Upper lobe of left lung (tissue), 6 donors: ENCODE measurements at places on chromosomes 5 and 9. TPM values are rescaled to one million over a fixed set of nuclear protein-coding genes. Genes with fewer than 3 reads are reported as not detected.

- no peaks in the 10 kb centered on the region for H3K4me1 ChIP-seq
- H3K36me3 ChIP-seq: no peaks in the 10 kb centered on the region
- H3K27me3 ChIP-seq: no peaks in the 10 kb centered on the region
- no peak overlapping the region for H3K27ac ChIP-seq
- no peak overlapping the region for H3K4me3 ChIP-seq
- DNase-seq: no peak
Measured at GRCh38 chr5:15168358-15168757, 296.8 kb upstream of the ANKH start.

- H3K4me1 ChIP-seq: peaks cover 12% of the 10 kb centered on the region
- H3K27ac ChIP-seq: no peak overlapping the region
- no peaks in the 10 kb centered on the region for H3K27me3 ChIP-seq
- no peaks in the 10 kb centered on the region for H3K36me3 ChIP-seq
- DNase-seq: peak; percentile 64
Measured at GRCh38 chr9:136282272-136282861, 21.5 kb downstream of the CCDC187 start.

- no peaks in the 10 kb centered on the region for H3K27me3 ChIP-seq
- DNase-seq: no peak
- no peak overlapping the region for H3K4me3 ChIP-seq
Measured at GRCh38 chr9:110752766-110753165, 84.2 kb downstream of the MUSK start.

DNA sequence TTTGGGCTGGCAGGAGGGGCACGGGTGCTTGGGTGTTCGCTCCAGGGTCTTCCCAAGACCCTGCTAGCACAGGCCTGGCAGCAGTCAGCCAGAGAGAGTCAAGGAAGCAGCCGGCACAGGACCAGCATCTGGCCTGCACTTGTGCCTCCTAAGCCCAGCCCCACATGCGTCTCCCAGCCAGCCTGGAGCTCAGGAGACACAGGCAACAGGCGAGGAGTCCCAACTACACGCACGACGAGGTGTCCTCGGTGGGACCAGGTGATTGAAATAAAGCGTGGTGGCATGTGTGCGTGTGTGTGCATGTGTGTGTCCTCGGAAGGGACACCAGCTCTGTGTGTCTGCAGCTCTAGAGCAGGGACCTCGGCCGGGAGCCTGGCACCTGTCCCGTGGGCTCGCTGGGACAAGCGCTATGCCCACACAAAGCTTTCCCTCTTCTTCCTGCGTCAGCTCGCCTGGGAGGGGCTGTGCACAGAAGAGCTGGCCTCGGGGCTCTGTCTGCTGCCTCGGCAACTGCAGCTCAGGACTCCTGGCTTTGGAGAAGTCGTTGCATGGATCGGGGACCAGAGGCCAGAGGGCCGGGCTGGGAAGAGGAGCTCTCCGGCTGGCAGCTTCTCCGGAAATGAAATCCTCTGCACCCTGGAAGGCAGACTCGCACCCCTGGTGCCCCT is 14.7 kb upstream of the SLC9A3 start:
- no peak overlapping the region for H3K4me3 ChIP-seq
- peaks cover 3% of the 10 kb centered on the region for H3K4me1 ChIP-seq
- no peaks in the 10 kb centered on the region for H3K36me3 ChIP-seq
- peak; percentile 56 for DNase-seq
- no peaks in the 10 kb centered on the region for H3K27me3 ChIP-seq
- no peak overlapping the region for H3K27ac ChIP-seq

Gene AGXT2
- not detected for total RNA-seq

GRCh38 chr9:77276799-77277198 is 99.5 kb downstream of the VPS13A start:
- H3K27me3 ChIP-seq: no peaks in the 10 kb centered on the region
- H3K4me1 ChIP-seq: no peaks in the 10 kb centered on the region
- H3K36me3 ChIP-seq: no peaks in the 10 kb centered on the region
- no peak overlapping the region for H3K27ac ChIP-seq
- no peak overlapping the region for H3K4me3 ChIP-seq
- no peak for DNase-seq

Gene CDKN2B
- total RNA-seq: 52.2 TPM

Gene OTP
- total RNA-seq: not detected

Gene DMRT3
- not detected for total RNA-seq

Gene ENTREP1
- 48.4 TPM for total RNA-seq

- DNase-seq: no peak
- H3K36me3 ChIP-seq: no peaks in the 10 kb centered on the region
- H3K4me1 ChIP-seq: peaks cover 36% of the 10 kb centered on the region
- H3K4me3 ChIP-seq: peak overlapping the region; percentile 47
Measured at GRCh38 chr9:137070906-137071275, 534 bp upstream of the SAPCD2 start.

GRCh38 chr5:159386028-159386711 is 55.9 kb upstream of the IL12B start:
- no peaks in the 10 kb centered on the region for H3K27me3 ChIP-seq
- DNase-seq: no peak
- no peaks in the 10 kb centered on the region for H3K36me3 ChIP-seq
- no peak overlapping the region for H3K27ac ChIP-seq

DNA sequence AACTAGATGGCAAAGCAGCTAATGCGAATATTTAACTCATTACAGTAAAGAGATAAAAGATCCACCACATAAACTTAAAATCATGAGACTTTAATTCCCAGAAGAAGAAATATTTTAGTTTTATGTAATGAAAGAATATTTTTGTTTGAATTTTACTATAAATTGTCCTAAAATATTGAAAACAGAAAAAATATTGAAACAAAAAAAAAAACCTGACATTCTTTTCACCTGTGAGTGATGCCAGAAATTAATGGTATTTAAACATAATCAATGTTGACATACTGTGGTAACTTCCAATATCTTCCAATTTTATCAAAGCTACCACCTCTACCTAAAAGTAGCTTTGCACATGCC is 153.2 kb downstream of the MEF2C start:
- H3K36me3 ChIP-seq: peaks cover 7% of the 10 kb centered on the region
- DNase-seq: no peak
- H3K4me1 ChIP-seq: peaks cover 7% of the 10 kb centered on the region
- no peak overlapping the region for H3K4me3 ChIP-seq
- H3K27me3 ChIP-seq: no peaks in the 10 kb centered on the region

DNA sequence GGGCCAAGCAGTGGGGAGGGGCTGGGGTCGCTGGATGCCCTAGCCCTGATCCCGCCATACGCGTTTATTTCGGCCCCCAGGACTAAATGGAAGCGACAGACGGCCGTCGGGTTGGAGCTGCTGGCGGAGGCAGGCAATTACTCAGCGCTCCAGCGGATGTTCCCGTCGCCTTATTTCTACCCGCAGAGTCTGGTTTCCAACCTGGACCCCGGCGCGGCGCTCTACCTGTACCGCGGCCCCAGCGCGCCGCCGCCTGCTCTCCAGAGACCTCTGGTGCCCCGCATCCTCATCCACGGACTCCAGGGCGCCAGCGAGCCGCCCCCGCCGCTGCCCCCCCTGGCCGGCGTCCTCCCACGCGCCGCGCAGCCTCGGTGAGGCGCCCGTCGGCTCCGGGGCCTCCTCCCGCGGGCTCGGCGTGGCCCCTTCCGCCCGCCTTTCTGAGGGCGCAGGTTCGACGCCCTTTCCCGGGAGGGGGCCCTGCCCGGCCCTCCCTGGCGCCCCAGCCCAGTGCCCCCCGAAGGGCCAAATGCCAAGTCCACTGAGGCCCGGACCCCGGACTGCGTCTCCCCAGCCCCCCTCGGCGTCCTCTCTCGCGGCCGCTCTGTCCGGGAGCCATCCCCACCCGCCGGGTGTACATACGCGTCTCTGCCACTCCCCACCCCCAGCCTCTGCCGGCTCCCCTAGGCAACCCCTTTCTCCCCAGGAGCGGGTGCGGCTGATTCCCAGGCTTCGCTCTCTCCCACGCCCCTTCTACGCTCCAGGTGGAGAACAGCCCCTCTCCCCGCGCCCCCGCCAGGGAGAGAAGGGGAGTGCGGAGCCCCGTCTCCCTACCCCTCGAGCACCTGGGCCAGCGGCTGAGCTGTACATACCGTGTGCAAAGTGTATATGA is 7.0 kb downstream of the BARHL1 start:
- DNase-seq: no peak
- H3K27me3 ChIP-seq: no peaks in the 10 kb centered on the region
- no peaks in the 10 kb centered on the region for H3K36me3 ChIP-seq
- H3K4me1 ChIP-seq: no peaks in the 10 kb centered on the region
- no peak overlapping the region for H3K27ac ChIP-seq
- no peak overlapping the region for H3K4me3 ChIP-seq

GRCh38 chr5:32507738-32508434 is 63.3 kb upstream of the ZFR start:
- no peaks in the 10 kb centered on the region for H3K27me3 ChIP-seq
- no peaks in the 10 kb centered on the region for H3K36me3 ChIP-seq
- no peak for DNase-seq
- H3K4me1 ChIP-seq: peaks cover 8% of the 10 kb centered on the region
- H3K27ac ChIP-seq: no peak overlapping the region
- no peak overlapping the region for H3K4me3 ChIP-seq

Gene MOB3B
- total RNA-seq: 5.7 TPM

- no peaks in the 10 kb centered on the region for H3K4me1 ChIP-seq
- DNase-seq: no peak
- peaks cover 99% of the 10 kb centered on the region for H3K36me3 ChIP-seq
Measured at GRCh38 chr5:10406651-10407050, 35.0 kb upstream of the ROPN1L start.

Gene LHX3
- total RNA-seq: not detected

Gene SPINK13
- total RNA-seq: not detected

DNA sequence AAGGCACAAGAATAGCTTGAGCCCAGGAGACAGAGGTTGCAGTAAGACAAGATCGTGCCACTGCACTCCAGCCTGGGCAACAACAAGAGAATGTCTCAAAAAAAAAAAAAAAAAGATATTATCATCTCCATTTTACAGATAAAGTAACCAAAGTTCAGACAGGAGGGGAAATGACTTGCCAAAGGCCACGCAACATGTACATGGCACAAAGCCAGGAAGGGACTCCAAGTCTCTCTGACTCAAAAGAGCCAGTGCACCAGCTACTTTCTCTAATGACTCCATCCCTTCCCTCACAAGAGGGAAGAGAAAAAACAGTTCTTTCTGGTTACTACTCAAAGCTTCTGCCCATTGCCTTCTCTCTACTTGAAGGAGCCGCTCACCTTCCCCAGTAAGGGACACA is 34.1 kb downstream of the SIL1 start:
- DNase-seq: no peak
- no peak overlapping the region for H3K27ac ChIP-seq
- H3K4me1 ChIP-seq: no peaks in the 10 kb centered on the region
- no peaks in the 10 kb centered on the region for H3K27me3 ChIP-seq

DNA sequence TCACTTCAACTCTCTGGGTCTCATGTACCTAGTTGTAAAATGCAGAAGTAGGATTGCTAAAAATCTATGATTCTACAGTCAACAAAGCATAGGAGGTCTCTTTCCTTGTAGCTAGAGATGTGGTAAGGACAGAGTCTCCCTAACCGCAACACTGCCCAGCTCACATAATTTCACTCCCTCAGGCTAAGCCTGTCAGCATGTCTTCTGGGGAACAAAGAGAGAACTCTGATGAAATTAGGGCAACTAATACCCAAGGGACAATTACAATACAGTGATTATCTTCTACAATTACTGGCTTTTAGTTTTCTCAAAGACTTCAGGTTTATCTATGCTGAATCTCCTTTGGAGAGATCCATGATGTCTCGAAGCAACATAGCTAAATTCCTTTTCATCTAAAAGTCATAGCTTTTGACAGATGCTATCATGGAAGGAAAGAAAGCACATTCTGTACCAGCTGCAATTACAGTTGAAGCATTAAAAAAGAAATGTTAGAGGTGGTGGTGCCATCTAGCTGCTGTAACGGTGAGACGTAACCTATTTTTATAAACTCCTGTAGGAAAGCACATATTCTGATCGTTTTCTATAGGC is 141.1 kb upstream of the TARS1 start:
- H3K27ac ChIP-seq: no peak overlapping the region
- peaks cover 5% of the 10 kb centered on the region for H3K4me1 ChIP-seq
- DNase-seq: no peak
- H3K27me3 ChIP-seq: no peaks in the 10 kb centered on the region
- H3K36me3 ChIP-seq: no peaks in the 10 kb centered on the region
- no peak overlapping the region for H3K4me3 ChIP-seq

DNA sequence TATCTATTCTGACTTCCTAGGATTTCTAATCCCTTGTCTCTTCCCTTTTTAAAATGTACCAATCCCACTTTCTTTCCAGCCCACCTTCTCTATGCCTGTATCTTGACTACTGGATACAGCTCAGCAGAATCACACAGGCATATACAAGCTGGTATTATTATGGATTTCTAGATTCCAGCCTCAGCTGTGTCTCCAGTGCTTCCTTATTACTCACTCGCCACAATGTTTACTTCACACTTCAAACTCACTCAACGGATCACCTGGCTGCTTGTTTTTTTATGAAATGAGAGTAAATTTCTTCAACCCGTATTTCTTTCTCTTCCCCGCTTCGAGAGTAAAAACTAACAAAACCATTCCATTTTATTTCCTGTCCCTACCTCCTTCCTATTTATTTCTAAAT is 38.8 kb downstream of the CWC27 start:
- peaks cover 3% of the 10 kb centered on the region for H3K4me1 ChIP-seq
- H3K27ac ChIP-seq: peak overlapping the region; percentile 14
- no peaks in the 10 kb centered on the region for H3K36me3 ChIP-seq
- no peak overlapping the region for H3K4me3 ChIP-seq

- peaks cover under 1% of the 10 kb centered on the region for H3K4me1 ChIP-seq
- peaks cover 5% of the 10 kb centered on the region for H3K36me3 ChIP-seq
- H3K27ac ChIP-seq: no peak overlapping the region
- H3K4me3 ChIP-seq: no peak overlapping the region
Measured at GRCh38 chr5:55413644-55414043, 105.9 kb downstream of the MTREX start.

GRCh38 chr9:121801579-121801978 is 150.1 kb downstream of the DAB2IP start:
- no peaks in the 10 kb centered on the region for H3K4me1 ChIP-seq
- no peak overlapping the region for H3K27ac ChIP-seq
- H3K36me3 ChIP-seq: no peaks in the 10 kb centered on the region
- H3K27me3 ChIP-seq: no peaks in the 10 kb centered on the region
- no peak overlapping the region for H3K4me3 ChIP-seq

DNA sequence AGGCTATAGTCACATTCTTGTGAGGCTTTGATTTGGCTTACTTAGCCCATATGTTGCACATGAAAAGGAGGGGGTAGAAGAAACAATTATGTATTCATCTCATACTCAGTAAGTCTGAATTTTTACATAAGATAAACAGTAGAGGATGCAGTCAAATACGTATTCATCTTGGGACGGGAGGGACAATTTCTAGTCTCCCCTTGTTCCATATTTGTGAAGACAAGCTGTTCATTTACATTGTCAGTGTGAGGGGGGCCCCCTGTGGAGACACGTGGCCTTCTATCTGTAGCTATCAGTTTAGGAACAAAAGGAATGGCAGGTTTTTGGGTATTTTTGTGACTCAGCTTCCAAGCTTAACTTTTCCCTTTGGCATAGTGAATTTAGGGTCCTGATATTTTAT is 49.2 kb upstream of the PPP1R2B start:
- H3K4me3 ChIP-seq: no peak overlapping the region
- H3K36me3 ChIP-seq: no peaks in the 10 kb centered on the region
- no peak overlapping the region for H3K27ac ChIP-seq
- no peak for DNase-seq

Gene WNK2
- 1.1 TPM for total RNA-seq

Gene OBP2B
- total RNA-seq: not detected

- H3K4me3 ChIP-seq: no peak overlapping the region
- H3K27me3 ChIP-seq: no peaks in the 10 kb centered on the region
- no peaks in the 10 kb centered on the region for H3K36me3 ChIP-seq
- no peak overlapping the region for H3K27ac ChIP-seq
- no peak for DNase-seq
Measured at GRCh38 chr9:105311306-105311705, 66.9 kb downstream of the SLC44A1 start.
